Activated T-cell treated with anti-CD3 and anti-CD28 coated beads, Interleukin-2, amount 50 U/mL, for 4 hours (primary cell): ENCODE measurements at places on chromosomes 2 and 18. TPM values are rescaled to one million over a fixed set of nuclear protein-coding genes. Genes with fewer than 3 reads are reported as not detected.

Gene MC5R
- not detected for total RNA-seq

Gene REG3A
- not detected for total RNA-seq

Gene FBXO48
- total RNA-seq = 0.43 TPM

Gene CAPN13
- total RNA-seq = not detected

Gene LIMS4
- total RNA-seq = 0.24 TPM

Gene ZNF804A
- total RNA-seq = not detected

Gene PSMA8
- total RNA-seq = 0.87 TPM

Gene INO80C
- 41.8 TPM for total RNA-seq

Gene HEATR5B
- 18.2 TPM for total RNA-seq

Gene TP53I3
- 0.45 TPM for total RNA-seq

Gene MATN3
- not detected for total RNA-seq

Gene COL6A3
- 19.4 TPM for total RNA-seq

Gene WDR54
- total RNA-seq = 32.1 TPM

Gene CDKL4
- not detected for total RNA-seq

Gene KCNG3
- 0.50 TPM for total RNA-seq

Gene MFSD2B
- not detected for total RNA-seq

Gene ANKRD23
- 2.9 TPM for total RNA-seq

Gene ECEL1
- 0.20 TPM for total RNA-seq

Gene FIGN
- total RNA-seq = not detected

Gene NT5DC4
- not detected for total RNA-seq

Gene GALNT3
- 1.9 TPM for total RNA-seq

Gene RMDN2
- 3.8 TPM for total RNA-seq

Gene UGGT1
- 59.1 TPM for total RNA-seq

Gene G6PC2
- total RNA-seq = not detected

Gene GALNT13
- total RNA-seq = not detected

Gene CD226
- total RNA-seq = 129 TPM

Gene MC2R
- not detected for total RNA-seq

Gene TCF7L1
- 0.11 TPM for total RNA-seq

Gene LCLAT1
- 27.4 TPM for total RNA-seq

Gene FOXI3
- total RNA-seq = not detected

Gene BOLL
- not detected for total RNA-seq

Gene FAM117B
- 10.8 TPM for total RNA-seq
